ENCODE measurements at places on chromosomes 11 and 22.

- no peak for DNase-seq
Measured at GRCh38 chr11:10758957-10759356, 7.9 kb downstream of the CTR9 start.

DNA sequence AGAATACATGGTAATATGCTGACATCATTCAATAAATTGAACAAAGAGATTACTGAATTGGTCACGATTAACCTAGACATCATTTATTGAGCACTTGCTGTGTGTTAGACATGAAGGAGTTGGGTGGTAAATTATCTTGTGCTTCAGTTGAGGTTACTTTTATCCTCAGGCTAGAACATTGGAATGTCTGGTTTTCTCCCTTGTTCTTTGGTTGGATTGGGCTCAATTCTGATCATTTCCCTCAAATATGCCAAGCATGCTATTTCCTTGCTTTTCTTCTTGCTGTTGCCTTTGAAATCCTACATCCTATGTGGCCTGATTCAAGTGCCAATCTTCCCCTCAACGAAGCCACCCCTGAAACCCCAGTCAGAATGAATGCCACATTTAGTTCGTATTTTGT is 65.8 kb downstream of the DEUP1 start:
- no peak for DNase-seq

- DNase-seq, result no peak
Measured at GRCh38 chr11:90220391-90220790, 2.5 kb downstream of the CHORDC1 start.

- no peak for DNase-seq
Measured at GRCh38 chr11:112485280-112485679, 224.6 kb upstream of the PLET1 start.

DNA sequence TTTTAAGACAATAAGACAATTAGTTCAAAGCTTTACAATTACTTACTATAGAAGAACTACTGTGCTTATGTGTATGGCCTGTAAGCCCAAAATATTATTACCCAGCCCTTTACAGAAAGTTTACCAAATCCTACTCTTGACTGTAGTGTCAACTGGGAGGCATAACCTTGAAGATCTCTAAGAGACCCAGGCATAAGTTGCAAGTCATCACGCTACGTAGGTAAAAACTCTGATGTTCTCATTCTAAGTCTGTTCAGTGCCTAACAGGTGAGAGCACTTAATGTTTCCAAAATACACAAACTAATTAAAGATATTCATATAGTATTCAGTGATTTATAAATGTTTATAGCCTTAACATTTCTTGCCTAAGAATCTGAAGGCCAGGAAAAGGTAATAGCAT is 12.9 kb downstream of the SESN3 start:
- no peak for DNase-seq

- no peak for DNase-seq
Measured at GRCh38 chr11:71075871-71076420, 176.4 kb downstream of the SHANK2 start.

GRCh38 chr11:706957-707816 is 1.2 kb downstream of the EPS8L2 start:
- DNase-seq, result no peak

DNA sequence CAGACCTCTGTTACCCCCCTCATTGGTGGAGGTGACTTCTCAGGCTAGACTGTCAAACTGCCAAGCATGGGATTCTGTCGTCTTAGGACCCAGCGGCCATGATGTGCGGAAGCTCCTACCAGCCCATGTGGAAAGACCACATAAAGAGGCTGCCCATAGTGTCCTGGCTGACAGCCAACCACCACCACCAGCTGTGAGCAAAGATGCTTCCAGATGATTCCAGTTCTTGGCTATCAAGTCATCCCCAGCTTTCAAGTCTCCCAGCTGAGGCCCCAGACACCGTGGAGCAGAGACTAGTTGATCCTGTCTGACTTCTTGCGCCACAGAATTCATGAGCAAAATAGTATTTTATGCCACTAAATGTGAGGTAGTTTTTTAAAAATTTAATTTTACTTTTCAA is 32.9 kb downstream of the SCUBE1 start:
- no peak for DNase-seq

DNA sequence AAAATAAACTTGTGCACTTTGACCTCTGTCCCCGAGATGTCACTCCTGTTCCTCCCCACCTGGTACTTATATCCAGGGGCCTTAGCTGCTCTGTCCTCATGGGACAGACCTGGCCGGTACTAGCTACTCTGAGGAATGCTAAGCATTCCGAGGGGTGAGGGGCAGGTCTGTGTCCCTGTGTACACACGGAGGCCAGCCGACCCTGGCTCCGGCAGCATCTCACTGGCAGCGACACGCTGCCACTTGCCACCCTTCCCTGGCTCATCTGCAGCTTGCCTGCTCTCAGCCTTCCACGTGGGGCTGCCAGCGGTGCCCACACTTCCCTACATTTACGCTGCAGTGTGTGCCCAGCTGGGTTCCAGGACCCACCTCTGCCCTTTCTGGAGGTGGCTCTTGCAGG is 21.6 kb upstream of the TEF start:
- no peak for DNase-seq

DNA sequence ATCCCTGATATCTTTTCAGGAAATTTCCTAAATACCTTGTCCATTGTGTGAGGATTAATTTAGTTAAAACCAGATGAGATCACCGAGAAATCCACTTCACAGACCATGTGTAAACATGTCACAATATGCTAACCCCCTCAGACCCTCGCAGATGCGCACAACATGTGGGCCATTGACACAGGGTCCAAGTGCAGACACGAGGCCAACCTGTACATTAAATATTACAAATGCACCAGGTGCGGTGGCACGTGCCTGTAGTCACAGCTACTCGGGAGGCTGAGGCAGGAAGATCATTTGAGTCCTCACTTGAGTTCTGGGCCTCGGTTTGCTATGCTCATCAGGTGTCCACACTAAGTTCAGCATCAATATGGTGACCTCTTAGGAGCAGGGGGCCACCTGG is 9.9 kb upstream of the TMPRSS4 start:
- no peak for DNase-seq

DNA sequence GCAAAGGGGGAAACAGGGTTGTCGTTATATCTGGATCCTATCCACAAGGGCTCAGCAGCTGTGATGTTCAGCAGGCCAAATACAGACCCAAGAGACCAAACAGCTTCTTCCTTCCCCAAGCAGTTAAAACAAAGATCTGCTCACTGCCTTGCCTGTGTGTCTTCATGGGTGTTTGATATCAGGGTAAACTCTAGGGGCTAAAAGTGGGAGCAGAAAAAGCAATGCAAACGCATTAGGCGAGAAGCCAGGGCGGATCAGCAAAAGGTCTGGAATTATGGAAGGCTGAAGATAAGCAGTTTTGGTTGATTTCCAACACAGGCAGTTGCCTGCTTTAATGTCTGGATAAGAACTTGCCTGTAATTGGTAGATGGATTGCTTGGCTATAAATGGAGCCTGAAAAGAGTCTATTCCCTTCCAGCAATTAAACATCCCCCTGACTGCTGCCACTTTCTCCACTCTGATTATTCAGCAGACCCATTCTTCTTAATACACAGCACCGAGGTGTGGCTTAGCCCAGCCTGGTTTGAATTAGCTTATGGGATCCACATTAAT is 126.3 kb downstream of the COMMD9 start:
- no peak for DNase-seq

GRCh38 chr11:111814106-111814505 is 47.9 kb upstream of the PPP2R1B start:
- DNase-seq, result no peak

DNA sequence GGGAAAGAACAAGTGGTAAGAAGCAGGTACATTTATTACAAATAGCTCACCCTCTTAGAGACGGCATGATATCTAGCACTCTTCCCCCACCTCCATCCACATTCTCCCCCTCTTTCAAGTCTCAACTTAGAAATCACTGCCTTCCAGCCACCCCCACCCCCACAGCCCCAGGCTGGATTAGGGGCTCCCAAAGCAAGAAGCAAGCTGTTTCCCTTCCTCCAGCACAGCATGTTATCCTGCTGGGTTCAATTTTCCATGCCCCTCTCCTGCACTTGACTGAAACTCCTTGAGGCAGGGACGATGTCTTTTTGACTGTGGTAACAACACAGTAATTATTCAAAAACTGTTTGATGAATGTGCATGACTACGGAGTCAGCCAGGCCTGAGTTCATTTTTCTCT is 350.7 kb downstream of the LARGE1 start:
- DNase-seq, result no peak

- DNase-seq, result no peak
Measured at GRCh38 chr11:117045956-117046355, 52.3 kb downstream of the SIK3 start.

GRCh38 chr22:31104869-31105268 is 2.5 kb downstream of the SELENOM start:
- DNase-seq, result no peak

- DNase-seq, result no peak
Measured at GRCh38 chr22:32979606-32980005, 78.6 kb downstream of the SYN3 start.

- DNase-seq, result no peak
Measured at GRCh38 chr11:122808478-122808869, 29.8 kb upstream of the CRTAM start.

DNA sequence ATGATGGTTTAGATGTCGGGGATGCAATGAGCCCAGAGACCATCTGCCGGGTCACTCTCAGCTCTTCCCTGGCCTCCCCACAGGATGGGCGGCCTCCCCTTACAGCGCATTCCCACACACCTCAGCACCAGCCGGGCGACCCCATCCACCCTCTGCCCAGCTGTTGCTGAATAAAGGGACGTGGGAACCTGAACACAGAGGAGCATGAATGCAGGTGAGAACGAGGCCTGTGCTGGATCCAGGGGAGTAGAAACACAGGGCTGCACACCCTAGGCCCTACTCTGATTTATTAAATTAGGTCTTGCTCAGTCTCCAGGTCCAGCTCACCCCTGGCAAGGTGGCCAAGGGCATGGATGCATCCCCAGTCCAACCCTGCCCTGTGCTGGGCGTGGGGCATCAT is 180.5 kb downstream of the CTTN start:
- DNase-seq, result no peak

- no peak for DNase-seq
Measured at GRCh38 chr11:19759389-19759788, 46.8 kb downstream of the NAV2 start.

- DNase-seq, result no peak
Measured at GRCh38 chr11:62152245-62153086, 28.7 kb downstream of the INCENP start.

DNA sequence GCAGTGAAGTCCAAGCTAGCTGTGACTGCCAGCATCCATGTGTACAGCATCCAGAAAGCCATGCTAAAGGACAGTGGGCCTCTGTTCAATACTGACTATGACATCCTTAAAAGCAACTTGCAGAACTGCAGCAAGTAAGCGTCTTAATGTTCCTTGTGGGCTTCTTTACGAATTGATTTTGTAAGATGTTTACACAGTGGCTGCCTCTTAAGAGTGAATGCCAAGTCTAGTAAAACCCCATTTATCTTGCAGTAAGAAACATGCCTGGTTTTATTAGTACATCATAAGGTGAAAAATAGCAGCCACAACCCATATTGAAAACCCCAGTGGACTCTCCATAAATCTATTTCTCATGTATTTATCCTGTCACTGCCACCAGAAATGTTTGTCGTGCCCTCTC is 20.5 kb downstream of the POLD3 start:
- DNase-seq, result no peak

GRCh38 chr11:59247531-59248227 is 35.0 kb upstream of the MPEG1 start:
- DNase-seq, result no peak

DNA sequence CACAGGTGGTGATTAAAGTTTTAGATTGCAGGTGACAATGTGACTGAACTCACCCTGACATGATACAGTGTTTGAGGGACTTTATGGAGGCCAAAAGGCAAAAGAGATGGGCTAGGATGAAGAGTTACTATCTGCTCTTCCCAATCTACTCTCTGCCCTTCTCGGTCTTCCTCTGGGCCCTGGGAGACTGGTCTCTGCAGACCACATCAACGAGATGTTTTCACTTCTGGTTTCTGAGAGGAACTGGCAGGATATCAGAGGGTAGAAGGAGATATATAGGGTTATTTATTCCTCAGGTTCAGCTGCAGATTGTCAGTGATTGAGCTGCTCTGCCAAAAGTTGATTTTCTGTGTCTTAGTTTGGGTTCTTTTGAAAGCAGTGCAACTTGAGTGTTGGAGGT is 32.4 kb upstream of the CD44 start:
- no peak for DNase-seq

DNA sequence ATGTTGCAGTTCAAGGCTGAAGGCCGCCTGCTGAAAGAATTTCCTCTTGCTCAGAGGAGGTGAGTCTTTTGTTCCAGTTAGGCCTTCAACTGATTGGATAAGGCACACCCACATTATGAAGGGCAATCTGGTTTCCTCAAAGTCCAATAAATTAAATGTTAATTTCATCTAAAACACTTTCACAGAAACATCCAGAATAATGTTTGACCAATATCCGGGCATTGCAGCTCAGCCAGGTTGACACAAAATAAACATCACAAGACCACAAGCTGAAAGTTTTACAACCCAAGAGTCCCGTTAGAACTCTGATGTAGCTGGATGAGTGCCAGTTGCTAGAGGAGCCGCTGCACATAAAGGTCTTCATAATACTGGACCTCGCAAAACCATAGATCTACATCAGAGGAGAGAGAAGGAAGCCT is 64.9 kb upstream of the EED start:
- no peak for DNase-seq

DNA sequence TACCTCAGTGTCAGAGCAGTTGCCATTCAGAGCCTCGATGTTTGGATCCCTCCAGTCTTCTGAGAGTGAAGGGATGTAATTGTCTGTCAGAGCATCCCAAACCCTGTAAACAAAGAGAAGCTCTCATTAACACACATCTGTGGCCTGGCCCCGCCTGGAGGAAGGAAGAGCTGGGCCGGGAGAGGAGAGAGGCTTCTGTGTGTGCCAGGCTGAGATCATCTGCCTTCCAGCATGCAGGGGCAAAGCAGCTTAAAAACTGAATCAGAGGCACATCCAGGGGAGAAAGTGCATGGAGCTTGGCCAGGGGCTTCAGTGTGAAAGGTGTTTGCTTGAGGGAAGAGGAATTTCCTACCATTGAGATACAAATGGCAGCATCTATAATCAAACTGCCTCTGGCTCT is 14.5 kb downstream of the FEZ1 start:
- DNase-seq, result no peak

DNA sequence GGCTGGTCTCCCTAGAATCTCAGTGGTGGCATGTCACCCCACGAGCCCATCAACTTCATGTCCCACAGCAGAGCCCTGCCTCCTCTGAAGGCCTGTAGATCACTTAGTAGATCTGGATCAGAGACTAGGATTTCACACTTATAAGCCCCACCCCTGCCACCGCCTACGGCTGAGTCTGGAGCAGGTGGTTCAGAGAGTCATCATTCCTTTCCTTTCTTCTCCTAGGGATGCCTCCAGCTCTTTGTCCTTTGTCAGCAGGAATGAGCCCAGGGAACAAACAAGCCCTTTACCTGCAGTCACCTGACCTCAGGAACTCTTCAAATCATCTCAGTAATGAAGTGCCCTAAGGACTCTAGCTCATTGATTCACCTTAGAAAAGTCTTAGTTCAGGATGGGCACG is 37.8 kb downstream of the SCGB1A1 start:
- DNase-seq, result no peak

- no peak for DNase-seq
Measured at GRCh38 chr11:15747671-15748070, 608.7 kb downstream of the SOX6 start.

DNA sequence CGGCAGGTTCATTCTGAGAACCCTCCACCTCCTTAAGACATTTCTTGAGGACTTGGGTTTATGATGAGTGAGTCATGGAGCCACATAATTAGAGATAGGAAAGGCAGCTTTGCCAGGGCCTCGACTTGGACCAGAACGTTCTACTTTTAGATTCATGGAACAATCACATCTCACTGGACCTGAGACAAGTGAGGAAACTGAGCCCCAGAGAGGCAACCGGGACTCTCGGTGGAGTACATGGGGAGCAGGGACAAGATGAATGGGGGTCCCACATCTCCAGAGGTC is 59.5 kb downstream of the LINC01488 start:
- DNase-seq, result no peak
